Activated naive CD8-positive, alpha-beta T cell treated with anti-CD3 and anti-CD28 coated beads, Interleukin-2, amount 10 ng/mL, durations not matched to agents 7 days and 5 days (primary cell): ENCODE measurements at places on chromosomes 3 and 15. TPM values are rescaled to one million over a fixed set of nuclear protein-coding genes. Genes with fewer than 3 reads are reported as not detected.

Gene GPR27
- 0.17 TPM for total RNA-seq

Gene SLCO3A1
- 29.2 TPM for total RNA-seq

Gene ZNF80
- 5.3 TPM for total RNA-seq

Gene LRRC2
- total RNA-seq = 0.75 TPM

Gene ULK4
- 18.6 TPM for total RNA-seq

Gene PLCH1
- 5.1 TPM for total RNA-seq

Gene SLC28A1
- total RNA-seq = not detected

Gene SERPINI2
- total RNA-seq = not detected

Gene EOMES
- total RNA-seq = 35.5 TPM

Gene GOLGA8O
- total RNA-seq = 16.6 TPM

Gene SH2D7
- total RNA-seq = not detected

Gene SLC22A13
- total RNA-seq = 0.57 TPM

Gene PLIN1
- total RNA-seq = 0.79 TPM

Gene GOLGA6B
- not detected for total RNA-seq

Gene TRH
- total RNA-seq = not detected

Gene XYLB
- total RNA-seq = 3.1 TPM

Gene SLC7A14
- total RNA-seq = not detected
